ENCODE measurements at places on chromosomes 12 and 14.

- H3K36me3 ChIP-seq, result no peaks in the 10 kb centered on the region
- H3K4me1 ChIP-seq, result no peaks in the 10 kb centered on the region
- H3K27ac ChIP-seq, result no peak overlapping the region
- no peaks in the 10 kb centered on the region for H3K27me3 ChIP-seq
Observed at GRCh38 chr14:76546426-76547221, 170.7 kb downstream of the ESRRB start.

GRCh38 chr12:91804533-91804932 is 341.1 kb downstream of the BTG1 start:
- no peak overlapping the region for H3K27ac ChIP-seq
- H3K36me3 ChIP-seq, result no peaks in the 10 kb centered on the region
- H3K27me3 ChIP-seq, result no peaks in the 10 kb centered on the region
- no peaks in the 10 kb centered on the region for H3K4me1 ChIP-seq
- no peak overlapping the region for H3K4me3 ChIP-seq

DNA sequence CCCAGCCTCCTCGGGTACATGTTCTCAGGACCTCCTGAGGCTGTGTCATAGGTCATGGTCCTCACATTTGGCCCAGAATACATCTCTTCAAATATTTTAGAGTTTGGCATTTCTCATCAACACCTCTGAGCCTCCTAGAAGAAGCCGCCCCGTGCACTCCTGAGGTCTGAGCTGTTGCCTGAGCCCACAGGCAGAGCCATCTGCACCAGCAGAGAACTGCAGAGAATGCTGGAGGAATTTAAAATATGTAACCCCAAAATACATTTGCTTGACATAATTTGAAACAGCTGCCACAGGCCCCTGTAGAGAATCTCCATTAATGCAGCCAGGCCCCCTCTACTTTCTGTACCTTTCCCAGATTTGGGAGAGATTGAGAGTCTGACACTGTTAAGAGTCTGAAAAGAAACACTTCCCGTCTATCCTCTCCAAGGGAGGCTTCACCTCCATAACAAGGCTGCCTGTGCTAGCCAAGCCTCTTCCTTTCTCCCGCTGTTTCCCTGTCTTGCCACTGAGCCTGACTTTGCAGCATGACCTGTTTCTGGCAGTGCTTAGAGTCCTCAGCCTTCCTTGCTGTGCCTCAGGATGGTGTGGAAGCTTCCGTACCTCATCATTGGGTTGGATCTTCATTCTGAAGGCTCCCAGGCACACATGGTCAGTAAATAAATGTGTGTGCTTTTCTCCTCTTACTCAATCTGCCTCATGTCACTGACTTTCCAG is 95.4 kb upstream of the SFSWAP start:
- no peak overlapping the region for H3K4me3 ChIP-seq
- no peaks in the 10 kb centered on the region for H3K27me3 ChIP-seq
- H3K36me3 ChIP-seq, result no peaks in the 10 kb centered on the region
- DNase-seq, result no peak

DNA sequence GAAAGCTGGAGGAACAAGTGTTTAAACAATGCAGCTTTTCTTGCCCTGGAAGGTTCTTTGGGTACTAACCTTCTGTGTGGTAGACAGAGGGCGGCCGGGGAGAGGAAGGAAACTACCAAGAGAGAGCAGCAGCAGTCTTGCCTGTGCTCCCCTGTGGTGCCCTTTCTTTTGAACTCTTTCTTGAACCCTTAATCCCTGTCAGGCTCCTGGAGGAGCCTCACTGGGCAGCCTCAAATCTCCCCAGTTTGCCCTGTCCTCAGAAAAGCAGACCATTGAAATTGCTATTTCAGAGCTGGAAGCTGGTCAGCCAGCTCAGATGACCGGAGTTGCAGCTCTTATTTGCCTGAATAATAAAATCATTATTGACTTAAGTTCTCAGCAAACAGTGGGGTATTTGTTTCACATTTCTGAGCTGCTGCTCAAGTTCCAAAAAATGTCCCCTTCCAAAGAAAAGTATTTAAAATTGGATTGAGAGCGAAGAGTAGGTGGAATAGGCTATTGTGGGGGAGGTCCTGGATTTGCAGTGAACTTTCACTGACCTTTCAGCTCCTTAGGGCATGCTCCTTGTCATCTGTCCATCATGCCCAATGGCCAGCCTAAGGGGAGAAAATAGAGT is 42.1 kb upstream of the RNASE3 start:
- no peaks in the 10 kb centered on the region for H3K36me3 ChIP-seq
- no peak for DNase-seq
- no peaks in the 10 kb centered on the region for H3K27me3 ChIP-seq
- H3K27ac ChIP-seq, result no peak overlapping the region
- no peaks in the 10 kb centered on the region for H3K4me1 ChIP-seq
- H3K4me3 ChIP-seq, result no peak overlapping the region

- no peaks in the 10 kb centered on the region for H3K4me1 ChIP-seq
- no peak for DNase-seq
- no peaks in the 10 kb centered on the region for H3K36me3 ChIP-seq
Observed at GRCh38 chr14:48890333-48890732, 695.8 kb downstream of the RPS29 start.

- H3K27me3 ChIP-seq, result no peaks in the 10 kb centered on the region
- no peaks in the 10 kb centered on the region for H3K4me1 ChIP-seq
- H3K4me3 ChIP-seq, result no peak overlapping the region
- H3K27ac ChIP-seq, result no peak overlapping the region
Observed at GRCh38 chr12:15848606-15849005, 33.6 kb upstream of the STRAP start.

GRCh38 chr12:42590330-42590934 is 886 bp upstream of the PRICKLE1 start:
- no peaks in the 10 kb centered on the region for H3K27me3 ChIP-seq
- no peak overlapping the region for H3K27ac ChIP-seq
- peaks cover 4% of the 10 kb centered on the region for H3K4me1 ChIP-seq

- H3K27ac ChIP-seq, result no peak overlapping the region
- DNase-seq, result no peak
- no peaks in the 10 kb centered on the region for H3K4me1 ChIP-seq
- H3K36me3 ChIP-seq, result no peaks in the 10 kb centered on the region
Observed at GRCh38 chr12:47938093-47938492, 25.3 kb upstream of the TMEM106C start.

GRCh38 chr14:70782361-70782760 is 27.0 kb downstream of the MAP3K9 start:
- H3K27me3 ChIP-seq, result no peaks in the 10 kb centered on the region
- no peak for DNase-seq
- H3K4me3 ChIP-seq, result no peak overlapping the region
- peaks cover 9% of the 10 kb centered on the region for H3K4me1 ChIP-seq

GRCh38 chr12:130162745-130163460 is 639 bp downstream of the FZD10 start:
- no peaks in the 10 kb centered on the region for H3K4me1 ChIP-seq
- no peaks in the 10 kb centered on the region for H3K27me3 ChIP-seq

DNA sequence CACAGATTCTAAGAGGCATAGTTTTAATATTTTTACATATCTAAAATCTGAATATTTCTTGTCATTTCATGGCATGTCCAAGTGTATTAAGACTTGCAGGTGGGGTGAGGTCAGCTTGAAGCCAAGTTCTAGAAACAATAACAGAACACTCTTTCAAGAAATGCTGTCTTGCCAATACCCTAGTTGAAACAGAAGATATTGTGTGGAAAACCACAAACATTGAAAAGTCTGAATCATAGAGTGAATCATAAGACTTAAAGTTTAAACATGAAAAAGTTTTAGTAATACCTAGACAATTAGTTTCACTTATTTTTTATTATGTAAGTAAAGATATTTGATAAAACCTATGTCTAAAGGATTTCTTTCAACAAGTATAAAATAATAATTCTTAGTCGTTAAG is 191.5 kb upstream of the CAND1 start:
- DNase-seq, result no peak
- no peaks in the 10 kb centered on the region for H3K27me3 ChIP-seq
- no peaks in the 10 kb centered on the region for H3K36me3 ChIP-seq

DNA sequence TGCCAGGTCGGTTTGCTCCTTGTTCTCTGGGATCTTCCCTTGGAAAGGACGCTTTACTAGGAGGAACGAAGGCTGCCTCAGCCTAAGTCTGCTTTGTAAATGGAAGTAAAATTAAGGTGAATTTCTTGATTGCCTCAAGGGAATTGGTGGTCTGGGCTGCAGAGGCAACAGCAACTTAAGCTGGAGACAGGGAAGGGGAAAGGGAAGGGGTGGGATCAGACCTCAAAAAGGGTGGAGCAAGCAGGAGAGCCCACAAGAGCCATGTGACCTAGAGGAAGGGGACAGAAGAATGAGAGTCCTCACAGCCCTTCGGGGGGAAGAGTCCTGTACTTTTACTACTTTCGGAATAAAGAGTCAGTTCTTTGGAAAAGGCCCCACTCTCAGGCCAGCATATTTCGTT is 147.9 kb downstream of the PPM1H start:
- no peak for DNase-seq
- no peaks in the 10 kb centered on the region for H3K36me3 ChIP-seq
- H3K27me3 ChIP-seq, result no peaks in the 10 kb centered on the region
- H3K4me1 ChIP-seq, result no peaks in the 10 kb centered on the region
- no peak overlapping the region for H3K27ac ChIP-seq

GRCh38 chr14:89855961-89856656 is 98.4 kb downstream of the EFCAB11 start:
- H3K4me3 ChIP-seq, result no peak overlapping the region
- no peaks in the 10 kb centered on the region for H3K4me1 ChIP-seq
- H3K27me3 ChIP-seq, result no peaks in the 10 kb centered on the region
- DNase-seq, result no peak
- H3K36me3 ChIP-seq, result no peaks in the 10 kb centered on the region

GRCh38 chr14:28776482-28777266 is 10.1 kb downstream of the FOXG1 start:
- H3K27me3 ChIP-seq, result peaks cover 5% of the 10 kb centered on the region
- H3K4me1 ChIP-seq, result no peaks in the 10 kb centered on the region
- no peaks in the 10 kb centered on the region for H3K36me3 ChIP-seq
- H3K4me3 ChIP-seq, result no peak overlapping the region
- no peak overlapping the region for H3K27ac ChIP-seq
- no peak for DNase-seq

DNA sequence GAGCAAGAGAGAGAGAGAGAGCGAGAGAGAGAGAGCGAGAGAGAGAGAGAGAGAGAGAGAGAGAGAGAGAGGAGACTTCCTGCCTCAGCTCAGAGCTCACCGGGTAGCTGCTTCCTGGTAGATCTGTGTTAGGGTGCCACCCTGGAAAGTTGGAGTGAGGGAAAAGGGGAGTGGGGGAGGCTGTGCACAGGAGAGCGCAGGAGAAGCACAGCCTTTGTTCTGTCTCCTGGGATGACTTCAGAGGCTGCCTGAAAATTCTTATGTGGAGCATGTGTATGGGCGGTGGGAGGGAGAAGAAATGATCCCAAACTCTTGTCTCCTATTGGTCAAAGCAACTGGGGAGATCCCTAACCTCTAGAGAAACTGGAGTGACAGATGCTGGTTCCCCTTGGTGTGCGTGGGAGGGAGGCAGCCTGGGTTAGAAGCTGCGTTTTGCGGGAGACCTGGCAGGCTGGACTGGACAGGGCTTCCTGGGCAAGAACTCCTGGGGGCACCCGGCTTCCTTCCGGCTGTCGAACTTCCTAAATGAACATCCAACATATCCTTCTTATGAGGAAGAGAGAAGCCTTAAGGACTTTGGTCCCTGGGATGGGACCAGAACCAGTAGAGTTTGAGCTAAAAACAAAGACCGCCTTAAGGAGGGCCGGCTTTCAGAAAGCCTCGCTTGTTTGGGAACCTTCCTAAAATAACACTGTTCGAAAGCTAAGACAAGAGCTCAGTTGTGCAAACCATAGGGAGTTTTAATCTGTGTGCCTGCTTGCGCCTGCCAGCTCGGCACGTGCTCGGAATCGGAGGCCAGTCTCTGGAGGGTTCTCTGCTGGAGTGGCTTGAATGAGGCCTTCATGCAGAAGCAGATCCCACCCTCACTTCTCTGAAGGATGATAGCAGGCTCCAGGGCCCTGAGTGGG is 30.4 kb upstream of the BEGAIN start:
- no peaks in the 10 kb centered on the region for H3K36me3 ChIP-seq
- H3K4me3 ChIP-seq, result no peak overlapping the region
- H3K4me1 ChIP-seq, result peaks cover 10% of the 10 kb centered on the region
- peak; percentile 43 for DNase-seq
- H3K27me3 ChIP-seq, result no peaks in the 10 kb centered on the region

DNA sequence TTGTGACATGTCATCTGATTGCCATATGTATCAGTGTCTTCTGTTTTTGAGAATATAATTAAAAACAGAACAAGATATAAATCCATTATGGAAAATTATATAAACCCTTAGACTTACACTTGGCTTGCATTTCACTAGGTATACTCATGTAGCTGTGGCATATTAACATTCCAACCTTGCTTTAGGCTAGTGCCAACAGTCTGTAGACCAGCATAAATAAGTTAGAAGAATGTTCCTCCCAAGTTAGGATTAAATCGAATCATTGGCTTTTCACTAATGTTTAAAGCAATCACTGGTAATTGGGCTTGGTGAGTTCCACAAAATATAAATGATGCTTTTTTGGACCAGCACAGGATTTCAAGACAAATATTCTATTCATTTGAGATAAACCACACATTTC is 103.0 kb downstream of the LIN7A start:
- no peak overlapping the region for H3K27ac ChIP-seq
- H3K36me3 ChIP-seq, result no peaks in the 10 kb centered on the region
- H3K27me3 ChIP-seq, result no peaks in the 10 kb centered on the region
- H3K4me3 ChIP-seq, result no peak overlapping the region

GRCh38 chr12:108596854-108597558 is 878 bp downstream of the TMEM119 start:
- no peaks in the 10 kb centered on the region for H3K4me1 ChIP-seq
- no peaks in the 10 kb centered on the region for H3K36me3 ChIP-seq
- no peak overlapping the region for H3K4me3 ChIP-seq
- no peak overlapping the region for H3K27ac ChIP-seq

GRCh38 chr12:82857911-82858533 is 171.3 kb downstream of the TMTC2 start:
- no peaks in the 10 kb centered on the region for H3K36me3 ChIP-seq
- H3K27ac ChIP-seq, result no peak overlapping the region
- H3K27me3 ChIP-seq, result no peaks in the 10 kb centered on the region
- no peak overlapping the region for H3K4me3 ChIP-seq
- no peak for DNase-seq
- no peaks in the 10 kb centered on the region for H3K4me1 ChIP-seq

DNA sequence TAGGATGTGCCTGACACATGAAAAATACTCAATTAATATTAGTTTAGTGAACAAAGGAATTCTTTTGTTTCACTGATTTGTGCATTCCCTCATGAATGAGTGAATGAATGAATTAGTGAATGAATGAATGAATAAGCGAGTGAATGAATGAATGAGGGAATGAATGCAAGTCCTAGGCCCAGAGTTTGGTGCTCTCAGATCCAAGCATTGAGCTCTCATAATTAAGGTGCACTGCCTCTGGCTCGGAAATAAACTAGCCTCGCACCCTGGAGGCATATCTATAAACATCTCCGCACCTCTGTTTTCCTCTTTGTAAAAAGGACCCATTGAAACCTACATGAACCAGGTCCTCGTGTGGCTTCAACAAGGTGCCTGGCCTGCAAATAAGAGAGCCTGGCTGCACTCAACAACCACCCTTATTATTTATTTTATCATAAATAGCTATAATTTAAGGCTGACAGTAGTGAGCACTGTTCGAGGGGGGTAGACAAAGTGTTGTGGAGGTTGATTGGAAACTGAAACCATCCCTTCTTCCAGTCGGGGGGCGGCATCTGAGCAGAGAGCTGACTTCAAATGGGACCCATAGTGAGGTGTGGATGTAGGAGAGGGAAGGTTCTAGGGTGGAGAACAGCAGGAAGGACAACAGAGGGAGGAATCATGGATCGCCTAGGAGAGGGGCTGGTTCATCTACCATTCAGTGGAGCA is 316.8 kb downstream of the BCL11B start:
- DNase-seq, result no peak
- no peak overlapping the region for H3K27ac ChIP-seq
- no peaks in the 10 kb centered on the region for H3K4me1 ChIP-seq
- no peak overlapping the region for H3K4me3 ChIP-seq

- H3K4me1 ChIP-seq, result no peaks in the 10 kb centered on the region
- H3K27me3 ChIP-seq, result no peaks in the 10 kb centered on the region
- no peaks in the 10 kb centered on the region for H3K36me3 ChIP-seq
- no peak for DNase-seq
- no peak overlapping the region for H3K27ac ChIP-seq
- no peak overlapping the region for H3K4me3 ChIP-seq
Observed at GRCh38 chr12:75951399-75952278, 79.9 kb downstream of the PHLDA1 start.
